ENCODE measurements at places on chromosomes 11 and 22. TPM values are rescaled to one million over a fixed set of nuclear protein-coding genes. Genes with fewer than 3 reads are reported as not detected.

DNA sequence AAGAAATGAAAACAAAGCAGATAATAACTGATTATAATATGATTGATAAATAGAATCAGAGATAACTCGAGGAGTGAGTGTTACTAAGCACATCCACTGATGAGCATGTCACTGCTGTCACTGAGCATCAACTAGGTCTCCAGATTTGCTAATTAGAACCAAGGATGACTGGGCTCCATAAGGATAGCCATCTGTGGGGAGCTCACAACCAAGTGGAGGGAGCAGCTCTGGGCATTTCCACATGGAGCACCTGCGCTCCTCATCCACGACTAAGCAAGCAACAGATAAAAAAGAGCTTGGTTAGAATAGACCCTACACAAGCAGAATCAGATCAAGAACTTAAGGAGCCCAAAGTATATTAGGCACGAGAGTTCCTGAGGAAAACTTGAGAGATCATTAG is 396.0 kb upstream of the B3GAT1 start:
- H3K4me1 ChIP-seq: no peaks in the 10 kb centered on the region
- H3K27me3 ChIP-seq: no peaks in the 10 kb centered on the region
- H3K36me3 ChIP-seq: no peaks in the 10 kb centered on the region

Gene CARD16
- total RNA-seq: 1.6 TPM

DNA sequence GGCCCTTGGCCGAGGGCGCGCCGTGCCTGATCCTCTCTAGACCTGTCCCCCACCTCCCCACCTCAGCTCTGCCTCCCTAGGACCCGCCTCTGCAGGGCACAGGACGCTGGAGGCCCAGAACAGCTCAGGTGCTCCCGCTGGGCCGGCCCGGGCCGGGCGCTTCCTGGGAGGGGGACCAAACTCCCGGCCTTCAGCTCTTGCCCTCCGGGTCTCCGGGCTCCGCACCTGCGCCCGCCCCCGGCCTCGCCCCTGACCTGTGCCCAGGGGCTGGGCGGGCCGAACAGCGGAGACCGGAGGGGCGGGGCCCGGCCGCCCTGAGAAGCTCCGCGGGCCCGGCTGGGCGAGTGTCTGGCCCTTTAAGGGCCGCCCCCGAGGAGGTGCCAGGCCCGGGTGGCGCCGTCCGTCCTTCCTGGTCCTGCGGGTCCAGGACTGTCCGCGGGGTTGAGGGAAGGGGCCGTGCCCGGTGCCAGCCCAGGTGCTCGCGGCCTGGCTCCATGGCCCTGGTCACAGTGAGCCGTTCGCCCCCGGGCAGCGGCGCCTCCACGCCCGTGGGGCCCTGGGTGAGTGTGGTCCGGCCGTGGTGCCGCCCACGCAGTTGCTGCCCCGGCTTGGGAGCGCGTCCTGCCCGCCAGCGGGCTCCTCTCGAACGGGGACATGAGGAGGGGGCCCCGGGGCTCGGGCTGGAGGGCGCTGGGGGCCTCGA is at the start of gene SSH3:
Gene SSH3, plus strand, starts transcription at position 399 of the 703 bp plus-strand sequence. Its CDS starts 96 bp downstream, at position 495.
- DNase-seq: no peak
- peak within 1 kb of the TSS; percentile 81 for H3K27ac ChIP-seq
- no peaks in the 10 kb centered on the region for H3K27me3 ChIP-seq
- peaks cover 31% of the 10 kb centered on the region for H3K4me1 ChIP-seq
- H3K36me3 ChIP-seq: peaks cover 32% of the 10 kb centered on the region

Gene CCDC81
- total RNA-seq: not detected

DNA sequence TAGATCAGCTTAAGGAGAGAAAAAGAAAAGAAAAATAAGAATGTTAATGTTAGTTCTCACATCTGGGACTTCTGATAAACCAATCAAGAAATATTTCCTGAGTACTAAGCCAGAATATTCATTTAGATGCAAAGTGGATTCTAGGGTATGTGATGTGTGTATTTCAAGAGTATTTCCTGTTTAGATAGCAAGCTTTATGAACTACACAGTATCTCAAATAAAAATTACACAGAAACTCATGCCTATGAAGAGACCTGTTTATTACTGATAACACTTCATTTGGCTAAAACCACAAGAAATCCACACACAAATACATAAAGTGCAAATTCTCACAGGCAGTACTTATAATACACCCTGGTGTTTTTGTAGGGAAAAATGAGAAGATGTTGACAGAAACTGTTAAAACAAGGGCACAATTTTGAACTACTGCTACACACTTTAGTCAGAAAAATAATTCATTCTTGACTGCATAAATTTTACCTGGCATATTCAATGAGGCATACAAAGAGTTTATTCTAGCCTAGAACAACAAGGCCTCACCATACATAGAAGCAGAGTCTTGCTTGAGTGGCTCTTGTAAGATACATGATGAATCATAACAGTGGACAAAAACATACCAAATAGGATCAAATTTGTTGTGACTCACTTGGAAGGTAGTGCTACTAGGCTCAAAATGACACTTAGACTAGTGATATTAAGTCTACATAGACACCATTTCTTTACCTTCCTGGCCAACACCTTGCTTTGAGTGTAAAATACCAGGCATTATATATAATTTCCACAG is 18.8 kb upstream of the P4HA3 start:
- no peaks in the 10 kb centered on the region for H3K36me3 ChIP-seq
- H3K4me3 ChIP-seq: no peak overlapping the region
- peaks cover 19% of the 10 kb centered on the region for H3K4me1 ChIP-seq
- no peaks in the 10 kb centered on the region for H3K27me3 ChIP-seq
- H3K27ac ChIP-seq: no peak overlapping the region

DNA sequence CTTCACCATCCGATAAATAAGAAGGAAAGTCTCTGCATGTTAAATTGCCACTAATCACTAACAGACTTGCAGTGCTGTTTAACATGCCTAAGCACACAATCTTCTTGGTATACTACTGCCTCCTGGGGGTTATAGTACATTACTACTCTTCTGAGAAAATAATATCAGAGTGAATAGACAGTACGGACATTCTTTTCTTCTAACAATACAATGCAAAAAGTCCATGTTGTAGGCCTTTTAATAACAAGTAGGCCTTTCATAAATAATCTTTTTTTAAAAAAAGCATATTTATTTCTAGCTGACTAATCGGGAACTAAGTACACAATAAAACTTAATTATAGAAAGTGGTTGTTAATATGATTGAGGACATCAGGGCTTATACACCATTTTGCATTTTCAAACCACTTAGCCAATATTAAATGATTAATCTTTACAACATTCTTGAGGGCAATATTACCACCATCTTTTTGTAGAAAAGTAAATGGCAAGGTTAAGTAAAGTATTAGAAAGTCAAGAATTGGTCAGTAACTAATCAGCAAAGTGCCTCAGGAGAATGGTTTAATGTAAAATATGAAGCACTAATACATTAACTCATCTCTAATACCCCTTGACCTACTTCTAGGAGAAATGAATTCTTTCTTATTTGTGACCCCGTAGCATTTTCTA is 84.7 kb downstream of the TTC28 start:
- H3K27ac ChIP-seq: no peak overlapping the region
- no peaks in the 10 kb centered on the region for H3K36me3 ChIP-seq
- DNase-seq: no peak
- no peaks in the 10 kb centered on the region for H3K27me3 ChIP-seq
- no peak overlapping the region for H3K4me3 ChIP-seq
- H3K4me1 ChIP-seq: no peaks in the 10 kb centered on the region

All from right atrium auricular region (tissue), 2 donors.